Caki2 (cell line): ENCODE measurements at places on chromosomes 11 and 22.

- DNase-seq = no peak
These were observed 13.1 kb downstream of the SYNGR1 start for GRCh38 chr22:39362932-39363331.

DNA sequence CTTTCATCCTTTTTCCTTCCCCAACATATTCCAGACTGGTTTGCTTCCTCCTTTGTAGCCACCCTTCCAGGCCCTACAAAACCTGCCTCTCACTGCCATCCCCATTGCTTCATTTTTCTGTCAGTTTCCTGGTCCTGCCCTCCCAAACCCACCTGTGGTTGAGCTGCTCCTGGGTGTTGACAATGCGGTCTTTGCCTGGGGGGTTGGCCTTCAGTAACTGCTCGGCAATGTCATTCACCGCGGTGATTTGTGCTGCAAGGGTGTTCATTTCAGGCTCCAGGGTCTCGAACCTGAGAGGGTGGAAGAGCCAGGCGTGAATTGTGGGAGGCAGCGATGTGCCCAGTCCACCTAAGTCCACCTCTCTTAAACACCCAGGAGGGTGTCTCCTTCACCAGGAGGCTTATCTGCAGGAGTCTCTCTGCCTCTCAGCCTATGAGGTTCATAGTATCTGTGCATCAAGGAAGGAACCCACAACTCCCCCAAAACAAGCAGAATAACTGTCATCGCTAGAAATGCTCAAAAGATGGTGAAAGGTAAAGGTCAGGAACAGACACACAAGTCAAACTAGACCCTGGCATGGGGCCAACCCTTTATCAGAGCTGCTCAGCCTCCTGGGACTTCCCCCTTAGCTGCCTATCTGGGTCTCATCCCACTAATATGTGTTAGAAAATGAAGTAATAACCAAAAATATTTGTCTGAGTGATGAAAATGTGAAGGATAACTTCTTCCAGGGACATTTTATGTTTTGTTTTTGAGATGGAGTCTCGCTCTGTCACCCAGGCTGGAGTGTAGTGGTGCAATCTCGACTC lies 23.9 kb upstream of the RBM4B start:
- no peak for DNase-seq

GRCh38 chr11:129968591-129969419 lies 33.8 kb downstream of the PRDM10 start:
- no peak for DNase-seq

DNA sequence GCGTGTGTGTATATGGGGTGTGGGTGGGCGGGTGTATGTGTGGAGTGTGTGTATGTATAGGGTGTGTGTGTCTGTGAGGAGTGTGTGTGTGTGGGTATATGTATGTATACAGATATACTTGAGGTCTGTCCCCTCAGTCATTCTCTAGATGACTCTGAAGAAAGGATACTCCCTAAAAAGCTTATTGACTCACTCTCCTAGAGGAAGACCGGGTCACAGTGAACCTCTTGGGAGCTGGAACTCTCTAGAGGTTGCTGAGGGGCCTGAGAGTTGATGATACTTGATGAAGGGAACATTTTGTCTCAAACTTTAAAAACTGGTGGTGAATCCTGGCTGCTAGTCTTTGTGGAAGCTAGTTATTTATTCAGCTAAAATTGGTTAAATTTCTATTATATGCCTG lies 15.1 kb downstream of the STX3 start:
- DNase-seq = no peak

- DNase-seq = no peak
These were observed 18.8 kb upstream of the SUN2 start for GRCh38 chr22:38774496-38775166.

DNA sequence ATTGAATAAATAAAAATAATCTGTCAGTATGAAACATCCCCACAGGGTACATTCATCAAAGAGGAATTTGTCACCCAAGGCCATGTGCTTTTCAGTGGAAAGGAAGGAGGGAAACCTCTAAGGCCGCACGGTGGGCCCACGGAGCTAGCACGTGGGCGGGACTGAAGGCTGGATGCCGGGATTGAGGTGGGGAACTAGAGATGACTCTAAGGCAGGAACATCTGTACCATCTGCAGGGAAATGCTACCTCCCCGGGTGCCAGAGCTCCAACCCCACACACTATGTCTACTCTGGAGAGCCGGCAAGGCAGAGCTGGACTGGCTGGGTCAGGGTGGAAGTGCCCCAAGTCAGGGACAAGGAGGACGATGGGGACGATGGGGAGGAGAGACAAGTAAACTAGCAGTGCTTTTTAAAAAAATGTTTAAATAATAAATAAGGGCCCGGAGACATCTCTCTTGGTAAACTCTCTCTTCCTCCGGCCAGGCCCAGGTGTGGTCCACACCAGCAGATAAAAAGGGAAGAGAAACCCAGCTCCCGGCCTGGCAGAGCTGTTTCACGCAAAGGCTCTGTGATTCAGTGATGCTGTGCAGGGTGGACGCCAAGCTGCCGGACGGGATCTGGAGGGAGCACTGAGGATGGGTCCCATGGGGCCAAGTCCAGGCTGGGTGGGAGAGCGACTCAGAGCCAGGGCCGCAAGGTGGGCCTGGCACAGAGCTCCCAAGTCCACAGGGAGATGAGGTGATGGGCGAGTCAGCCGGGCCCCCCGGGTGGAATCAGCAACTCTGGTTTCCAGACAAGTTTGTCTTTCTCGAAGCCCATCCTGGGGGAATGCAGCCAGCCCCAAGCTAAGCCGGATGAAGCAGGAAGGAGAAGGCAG lies 5.8 kb downstream of the LIF start:
- no peak for DNase-seq

- no peak for DNase-seq
These were observed 14.0 kb downstream of the FJX1 start for GRCh38 chr11:35632301-35632700.

GRCh38 chr11:78081583-78081982 lies 1.9 kb upstream of the NDUFC2 start:
- DNase-seq = no peak

DNA sequence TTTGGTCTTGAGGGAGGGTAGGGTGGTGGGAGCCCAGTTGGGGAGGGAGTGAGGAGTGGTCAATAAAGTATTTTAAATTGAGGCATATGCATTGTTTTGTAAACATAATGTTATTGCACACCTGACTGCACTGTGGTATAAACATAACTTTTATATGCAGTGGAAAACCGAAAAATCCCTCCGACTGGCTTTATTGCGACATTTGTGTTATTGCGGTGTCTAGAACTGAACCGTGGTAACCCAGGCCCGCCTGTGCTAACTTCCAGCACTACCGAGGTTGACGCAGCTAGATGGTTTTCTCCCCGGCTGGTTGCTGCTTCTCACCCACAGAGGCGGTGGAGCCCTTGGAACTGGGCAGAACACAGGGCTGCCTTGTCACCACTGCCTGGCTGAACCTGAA lies 7.6 kb upstream of the RNH1 start:
- DNase-seq = no peak

- DNase-seq = no peak
These were observed 1365.4 kb upstream of the RAG2 start for GRCh38 chr11:37963440-37963839.

GRCh38 chr11:46445920-46446771 lies 54.6 kb upstream of the CHRM4 start:
- no peak for DNase-seq

DNA sequence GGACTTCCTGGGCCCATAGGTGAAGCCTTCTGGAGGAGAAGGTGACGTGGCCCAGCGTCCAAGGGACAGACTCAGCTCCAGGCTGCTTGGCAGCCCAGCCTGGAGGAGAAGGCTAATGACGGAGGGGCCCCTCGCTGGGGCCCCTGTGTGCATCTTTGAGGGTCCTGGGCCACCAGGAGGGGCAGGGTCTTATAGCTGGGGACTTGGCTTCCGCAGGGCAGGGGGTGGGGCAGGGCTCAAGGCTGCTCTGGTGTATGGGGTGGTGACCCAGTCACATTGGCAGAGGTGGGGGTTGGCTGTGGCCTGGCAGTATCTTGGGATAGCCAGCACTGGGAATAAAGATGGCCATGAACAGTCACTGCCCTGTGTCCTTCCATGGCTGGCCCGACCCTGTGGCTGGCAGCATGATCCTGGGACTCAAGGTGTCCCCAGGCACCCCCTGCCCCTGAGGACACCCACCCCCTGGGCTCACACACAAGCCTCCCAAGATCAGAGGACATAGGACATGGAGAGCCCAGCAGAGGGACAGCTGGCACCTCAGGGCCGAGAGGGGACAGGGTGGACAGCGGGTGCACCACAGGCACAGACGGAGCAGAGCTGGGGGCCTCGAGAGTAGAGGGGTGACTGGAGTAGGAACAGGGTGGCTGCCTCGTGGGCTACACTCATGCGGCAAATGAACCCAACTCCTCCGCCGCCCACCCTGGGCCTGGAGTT lies 10.1 kb downstream of the SIGIRR start:
- no peak for DNase-seq

GRCh38 chr22:43707648-43708047 lies 104.5 kb downstream of the EFCAB6 start:
- DNase-seq = peak; percentile 23

DNA sequence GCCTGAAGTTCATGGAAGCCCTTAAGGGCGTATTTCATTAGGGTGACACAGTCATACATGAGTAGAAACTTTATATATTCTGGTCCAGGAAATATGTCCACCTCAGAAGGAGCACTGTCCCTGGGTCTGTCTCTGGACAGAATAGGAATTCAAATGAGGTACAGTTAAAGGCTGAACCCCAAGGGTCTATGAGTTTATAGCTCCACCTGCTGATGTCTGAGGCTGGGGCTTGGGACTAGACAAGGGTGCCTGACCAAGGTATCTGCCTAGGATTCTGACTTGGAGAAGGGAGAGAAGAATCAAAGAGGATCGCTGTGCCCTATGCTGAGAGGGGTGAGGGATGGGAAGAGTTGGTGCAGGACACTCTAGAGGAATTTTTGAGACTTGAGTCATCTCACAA lies 14.9 kb downstream of the HEPHL1 start:
- peak; percentile 8 for DNase-seq

GRCh38 chr11:63610604-63611394 lies 3.4 kb downstream of the PLAAT3 start:
- peak; percentile 69 for DNase-seq

DNA sequence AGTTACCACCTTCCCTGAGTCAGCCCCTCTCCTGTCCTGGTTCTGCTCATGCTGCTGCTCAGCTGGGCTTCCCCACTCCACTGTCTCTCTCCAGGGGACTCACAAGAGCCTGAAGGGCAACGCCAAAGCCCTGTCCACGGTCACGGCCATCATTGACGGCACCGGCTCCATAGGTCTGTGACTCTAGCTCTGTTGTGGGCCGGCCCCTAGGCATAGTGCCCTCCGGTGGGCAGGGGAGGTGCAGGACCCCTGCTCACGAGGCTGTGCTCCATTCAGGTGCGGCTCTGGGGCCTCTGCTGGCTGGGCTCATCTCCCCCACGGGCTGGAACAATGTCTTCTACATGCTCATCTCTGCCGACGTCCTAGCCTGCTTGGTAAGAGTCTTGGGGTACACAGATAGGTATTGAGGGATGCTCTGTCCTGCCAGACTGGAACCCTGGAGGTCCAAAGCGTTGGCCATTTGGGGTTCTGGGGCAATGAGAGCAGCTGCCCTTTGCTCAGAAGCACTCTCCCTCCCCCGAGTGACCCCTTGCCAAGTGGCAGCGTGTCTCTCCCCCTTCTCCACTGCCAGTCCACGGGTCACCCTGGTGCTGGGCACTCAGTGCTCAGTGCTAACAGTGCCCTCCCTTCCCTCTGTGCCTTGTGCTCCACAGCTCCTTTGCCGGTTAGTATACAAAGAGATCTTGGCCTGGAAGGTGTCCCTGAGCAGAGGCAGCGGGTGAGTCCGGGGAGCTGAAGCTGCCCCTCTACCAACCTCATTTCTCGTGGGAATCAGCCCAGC lies 22.4 kb downstream of the SLC37A2 start:
- DNase-seq = no peak

GRCh38 chr11:66617155-66617834 lies 865 bp downstream of the RBM14 start:
- DNase-seq = no peak

GRCh38 chr11:100061006-100061405 lies 626.1 kb upstream of the ARHGAP42 start:
- no peak for DNase-seq

- peak; percentile 44 for DNase-seq
These were observed 112.8 kb upstream of the CADM1 start for GRCh38 chr11:115616971-115617370.

GRCh38 chr11:94786264-94787126 lies 18.3 kb downstream of the AMOTL1 start:
- no peak for DNase-seq

DNA sequence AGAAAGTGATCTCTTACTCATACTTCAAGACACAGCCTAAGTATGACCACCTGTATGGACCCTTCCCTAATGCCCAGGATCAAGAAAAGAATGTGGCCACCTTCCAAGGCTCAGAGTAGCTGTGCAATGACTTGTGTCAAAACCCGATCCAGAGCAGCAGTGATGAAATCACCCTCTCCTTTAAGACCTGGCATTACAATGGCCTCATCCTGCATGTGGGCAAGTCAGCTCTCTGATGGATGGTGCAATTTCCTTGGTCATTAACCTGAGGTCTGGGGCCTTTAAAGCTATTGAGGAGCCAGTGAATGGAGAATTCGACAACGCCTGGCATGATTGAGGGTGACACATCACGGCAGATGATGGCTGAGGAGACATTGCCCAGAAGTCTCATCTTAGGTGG lies 9.1 kb upstream of the TUBA8 start:
- DNase-seq = peak; percentile 75

DNA sequence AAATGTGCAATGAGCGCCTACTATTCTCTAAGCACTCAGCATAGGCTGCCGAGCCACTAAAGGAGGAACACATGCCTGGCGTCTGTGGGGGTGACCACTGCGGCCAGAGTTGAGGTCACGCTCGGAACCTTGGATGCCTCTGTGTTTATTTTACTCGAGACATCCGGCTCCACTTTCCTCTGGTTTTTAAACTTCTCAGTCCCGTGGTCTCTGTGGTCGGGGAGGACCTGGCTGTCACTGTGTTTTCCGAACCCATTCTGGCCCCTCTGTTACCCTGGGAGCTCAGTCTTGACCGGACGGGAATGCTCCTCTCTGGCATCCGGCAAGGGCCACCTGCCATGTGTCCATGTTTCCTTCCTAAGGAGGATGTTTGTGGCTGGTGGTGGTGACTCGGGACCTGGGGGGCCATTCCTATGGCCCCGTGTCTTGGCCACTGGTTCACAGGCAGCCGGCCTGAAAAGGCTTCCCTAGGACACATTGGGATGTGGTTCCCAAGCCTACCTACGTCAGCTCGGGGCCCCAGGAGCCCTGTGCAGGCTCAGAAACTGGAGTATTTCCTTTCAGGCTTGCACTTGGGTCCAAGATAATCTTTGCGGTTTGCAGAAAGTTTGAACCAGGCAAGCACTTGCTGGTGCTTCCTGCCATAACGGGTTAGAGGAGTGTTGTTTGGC lies 46.7 kb upstream of the PARVG start:
- DNase-seq = no peak

GRCh38 chr22:46833228-46833627 lies 70.8 kb downstream of the TBC1D22A start:
- DNase-seq = no peak

GRCh38 chr11:112025707-112026106 lies 499 bp downstream of the DLAT start:
- DNase-seq = no peak

DNA sequence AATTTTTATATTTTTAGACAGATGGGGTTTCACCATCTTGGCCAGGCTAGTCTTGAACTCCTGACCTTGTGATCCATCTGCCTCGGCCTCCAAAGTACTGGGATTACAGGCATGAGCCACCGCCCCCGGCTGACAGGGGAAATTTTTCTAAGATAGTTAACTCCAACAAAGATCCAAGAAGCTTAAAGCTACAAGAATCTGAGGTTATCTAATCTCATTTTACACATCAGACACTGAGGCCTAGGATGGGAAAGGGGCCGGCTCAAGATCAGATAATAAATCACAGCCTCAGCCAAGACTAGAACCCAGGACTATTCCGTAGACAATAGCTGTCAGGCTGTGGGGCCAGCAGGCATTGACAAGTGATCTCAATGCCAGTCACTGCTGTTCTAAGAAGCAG lies 94.0 kb downstream of the AMBRA1 start:
- no peak for DNase-seq
